ENCODE measurements at places on chromosomes 4 and X.
A peak's percentile ranks its signal among the peaks of the same experiment; 100 is the strongest.

DNA sequence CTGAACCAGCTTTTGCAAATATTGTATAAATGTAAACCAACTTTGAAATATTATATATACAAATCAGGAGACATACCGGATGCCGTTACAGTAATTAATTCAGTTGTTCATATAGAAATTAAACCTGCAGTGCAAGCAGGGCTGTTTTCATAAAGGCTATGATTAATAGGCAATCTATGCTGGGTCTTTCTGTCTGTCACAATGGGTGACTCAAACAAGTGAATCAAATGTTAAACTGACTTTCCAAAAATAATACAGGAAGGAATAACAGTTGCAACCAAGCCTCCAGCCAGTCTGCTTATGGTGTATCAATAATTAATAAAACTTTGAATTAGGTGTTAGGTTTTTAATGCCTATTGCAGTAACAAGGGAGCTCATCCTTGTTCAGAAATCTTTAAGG is 43.9 kb downstream of the GABRB1 start:
- DNase-seq, result no peak

DNA sequence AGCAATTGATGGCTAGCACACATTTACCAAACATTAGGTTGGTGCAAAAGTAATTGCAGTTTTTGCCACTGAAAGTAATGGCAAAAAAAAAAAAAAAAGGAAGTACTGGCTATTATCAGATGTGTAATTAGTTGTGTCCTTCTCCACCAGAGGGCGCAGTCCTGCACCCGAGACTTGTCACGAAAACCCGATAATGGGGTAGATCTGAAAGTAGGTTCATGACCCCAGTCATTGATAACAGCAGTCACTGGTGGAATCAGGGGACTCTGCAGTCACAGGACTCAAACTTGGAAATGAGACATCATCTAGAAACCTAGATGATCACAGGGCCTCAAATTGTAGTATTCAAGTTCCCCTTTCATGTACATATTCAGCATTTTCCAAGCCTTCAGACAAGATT is 13.1 kb upstream of the ACOT9 start:
- no peak for DNase-seq

GRCh38 chr4:38673130-38673978 is 9.4 kb downstream of the KLF3 start:
- no peak for DNase-seq

GRCh38 chr4:68152411-68152810 is 22.7 kb upstream of the TMPRSS11F start:
- no peak for DNase-seq

DNA sequence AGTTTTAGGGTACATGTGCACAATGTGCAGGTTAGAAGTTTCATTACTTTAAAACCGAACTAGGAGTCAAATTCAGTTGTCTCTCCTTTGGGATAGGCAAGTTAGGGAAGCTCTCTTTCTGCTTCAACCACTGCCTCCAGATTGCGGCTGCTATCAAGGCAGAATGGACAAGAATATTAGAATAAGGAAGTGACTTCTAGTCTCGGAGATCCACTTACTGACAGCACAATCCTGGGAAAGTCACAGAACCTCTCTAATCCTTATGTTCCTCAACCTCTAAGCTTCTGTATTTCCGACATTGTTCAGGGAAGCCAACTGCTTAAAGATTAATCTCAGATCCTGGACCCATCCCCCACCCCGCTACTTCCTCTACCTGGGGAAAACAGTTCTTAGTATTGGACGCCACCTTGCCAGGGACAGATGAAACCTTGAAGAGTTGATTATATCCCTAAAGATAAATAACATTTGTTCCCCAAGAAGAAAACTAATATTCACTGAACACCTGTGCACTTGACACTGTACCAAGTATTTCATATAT is 2.1 kb downstream of the NUP62CL start:
- DNase-seq, result no peak

DNA sequence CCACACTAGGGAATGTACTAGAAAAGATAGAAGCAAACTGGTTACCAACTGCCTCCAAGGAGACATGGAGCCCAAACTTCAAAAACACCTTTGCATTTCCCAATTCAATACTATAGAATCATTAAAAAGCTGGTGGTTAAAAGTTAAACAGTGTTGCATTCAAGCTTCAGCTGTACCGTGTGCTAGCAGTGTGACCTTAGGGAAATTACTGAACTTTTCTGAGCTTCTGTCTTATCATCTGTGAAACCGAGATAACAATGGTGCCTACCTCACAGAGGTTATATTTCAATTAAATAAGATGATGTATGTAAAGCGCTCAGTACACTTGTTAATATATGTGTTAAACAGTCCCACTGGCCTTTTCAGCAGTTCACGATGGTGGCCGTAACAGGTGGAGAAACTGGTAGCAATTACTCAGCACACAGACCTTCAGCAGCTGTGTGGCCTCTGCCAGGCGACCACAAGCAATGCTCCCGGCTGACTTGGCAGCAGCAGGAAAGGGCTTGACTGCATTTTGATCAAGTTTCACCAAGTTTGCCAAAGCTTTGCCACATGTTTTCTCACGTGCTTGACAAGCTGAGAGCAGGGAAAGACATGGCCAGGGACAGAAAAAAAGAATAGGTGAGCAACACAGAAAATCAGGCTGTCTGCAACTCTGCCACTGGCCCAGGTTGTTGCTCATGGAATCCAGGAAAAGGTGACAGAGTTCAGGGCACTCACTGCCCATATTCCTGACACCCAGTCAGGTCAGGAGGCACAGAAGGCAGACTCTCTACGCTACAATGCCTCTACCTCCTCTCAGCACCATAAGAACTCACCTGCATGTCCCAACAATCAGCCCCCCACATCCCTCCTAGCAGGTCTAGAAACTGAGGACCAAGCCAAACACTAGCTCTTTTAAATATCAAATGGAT is 72.1 kb downstream of the PARM1 start:
- no peak for DNase-seq

- DNase-seq, result no peak
These were observed 20.6 kb upstream of the IRAK1 start for GRCh38 chrX:154040307-154040756.

DNA sequence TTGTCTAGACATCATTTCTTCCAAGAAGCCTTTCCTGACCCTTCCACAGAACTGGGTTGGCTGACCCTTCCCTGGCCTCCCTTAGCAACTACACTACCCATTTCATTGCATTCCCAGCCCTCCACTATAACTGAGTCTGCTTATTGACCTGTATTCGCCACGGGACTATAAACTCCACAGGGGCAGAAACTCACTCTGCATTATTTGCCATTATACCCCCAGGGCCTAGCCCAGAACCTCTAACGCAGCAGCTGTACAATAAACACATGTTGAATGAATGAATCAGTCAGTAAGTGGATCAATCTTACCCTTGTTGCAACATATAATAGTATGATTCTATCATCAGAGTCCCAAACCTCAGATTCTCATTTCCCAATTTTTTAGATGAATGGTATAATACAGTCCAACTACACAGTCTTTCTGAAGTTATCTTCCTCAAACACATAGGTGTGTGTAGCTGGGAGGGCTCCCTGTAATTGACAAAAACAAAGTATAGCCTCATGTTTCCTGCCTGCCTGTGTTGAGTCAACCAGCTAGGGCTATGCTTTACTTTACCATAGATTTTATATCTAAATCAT is 209.3 kb downstream of the CHIC2 start:
- no peak for DNase-seq

- DNase-seq, result no peak
These were observed 631 bp upstream of the BMX start for GRCh38 chrX:15499976-15500375.

GRCh38 chrX:134679644-134680043 is 21.4 kb upstream of the PLAC1 start:
- no peak for DNase-seq

DNA sequence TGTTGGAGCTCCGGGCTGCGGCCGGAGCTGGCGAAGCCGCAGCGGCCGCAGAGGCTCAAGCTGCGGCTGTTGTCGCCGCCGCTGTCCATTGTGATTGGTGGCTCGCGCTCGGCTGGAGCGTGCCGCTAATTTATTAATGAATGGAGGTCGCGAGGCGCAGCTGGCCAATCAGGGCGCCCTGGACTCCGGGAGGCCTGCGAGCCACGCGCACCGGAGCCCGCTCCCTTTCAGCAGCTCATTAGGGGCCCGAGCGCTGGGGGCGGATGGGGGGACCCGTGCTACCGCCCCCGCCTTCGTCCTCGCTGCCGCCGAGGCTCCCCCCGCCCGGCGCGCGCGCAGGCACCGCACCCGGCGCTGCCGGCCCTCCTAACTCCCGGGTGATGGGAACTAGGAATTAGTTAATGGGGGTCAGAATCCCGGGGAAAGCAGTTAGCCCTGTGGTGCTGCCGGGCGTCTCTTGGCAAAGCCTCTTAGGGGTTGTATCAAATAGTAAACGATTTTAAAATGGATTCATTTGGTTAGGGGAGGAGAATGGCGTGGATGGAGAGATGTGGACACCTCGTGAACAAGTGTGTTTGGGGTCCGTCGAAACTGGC is 589 bp upstream of the NEUROG2 start:
- no peak for DNase-seq

DNA sequence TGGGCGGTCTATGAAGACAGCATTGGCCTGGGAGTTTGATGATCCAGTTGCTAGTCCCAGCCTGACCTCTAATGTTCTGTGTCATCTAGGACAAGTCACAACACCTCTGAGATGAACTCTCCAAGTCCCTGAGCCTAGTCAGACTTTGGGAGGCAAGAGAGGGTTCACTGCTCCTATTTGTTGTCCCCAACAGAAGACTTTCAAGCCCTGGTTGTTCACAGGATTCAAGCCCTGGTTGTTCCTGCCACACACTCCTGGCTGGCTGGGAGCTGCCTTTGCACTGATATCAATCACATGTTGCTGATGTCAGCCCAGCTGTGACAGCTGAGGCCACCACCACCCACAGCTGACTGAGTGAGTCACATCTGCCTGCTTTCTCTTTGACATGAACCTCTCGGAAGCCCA is 253.2 kb upstream of the RASGEF1B start:
- DNase-seq, result peak; percentile 45

DNA sequence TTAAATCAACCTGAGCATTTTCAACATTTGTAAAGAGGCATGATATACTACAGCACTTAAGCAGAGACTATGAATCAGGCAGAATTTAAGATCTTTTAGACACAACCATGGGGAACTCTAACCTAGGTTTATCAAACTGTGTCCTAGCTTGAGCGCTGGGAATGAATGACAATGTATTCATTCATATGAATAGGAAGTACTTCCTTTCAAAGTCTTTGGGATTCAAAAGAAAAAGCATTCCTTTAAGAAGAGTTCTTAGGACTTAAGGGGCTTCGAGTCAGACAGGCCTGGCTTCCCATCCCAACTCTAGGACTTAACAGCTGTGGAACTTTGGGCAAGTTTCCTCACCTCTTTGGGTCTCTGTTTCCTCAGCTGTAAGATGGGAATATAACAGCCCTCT is 104.6 kb downstream of the ANAPC4 start:
- no peak for DNase-seq

- no peak for DNase-seq
These were observed 133.8 kb upstream of the ANKRD50 start for GRCh38 chr4:124846306-124846705.

- DNase-seq, result no peak
These were observed 432.5 kb upstream of the FAM47C start for GRCh38 chrX:36575670-36576069.

DNA sequence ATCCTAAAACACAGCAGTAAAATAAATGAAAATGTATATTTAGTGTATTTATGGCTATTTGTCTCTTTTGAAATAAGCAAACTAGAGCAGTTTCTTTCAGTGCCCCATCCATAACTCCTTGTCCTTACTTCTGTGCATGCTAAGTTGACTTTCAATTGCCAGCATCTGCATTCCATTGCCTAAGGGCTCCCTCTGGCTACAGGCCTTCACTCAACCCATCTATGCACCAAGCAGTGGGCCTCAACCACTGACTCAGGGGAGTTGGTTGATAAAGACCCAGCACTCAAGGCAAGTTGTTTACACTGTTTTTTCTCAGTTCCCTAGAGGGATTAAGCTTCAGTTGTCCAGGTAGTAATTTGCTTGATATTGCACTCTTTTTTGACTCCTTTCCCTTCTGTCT is 265.7 kb downstream of the IQCM start:
- DNase-seq, result no peak

DNA sequence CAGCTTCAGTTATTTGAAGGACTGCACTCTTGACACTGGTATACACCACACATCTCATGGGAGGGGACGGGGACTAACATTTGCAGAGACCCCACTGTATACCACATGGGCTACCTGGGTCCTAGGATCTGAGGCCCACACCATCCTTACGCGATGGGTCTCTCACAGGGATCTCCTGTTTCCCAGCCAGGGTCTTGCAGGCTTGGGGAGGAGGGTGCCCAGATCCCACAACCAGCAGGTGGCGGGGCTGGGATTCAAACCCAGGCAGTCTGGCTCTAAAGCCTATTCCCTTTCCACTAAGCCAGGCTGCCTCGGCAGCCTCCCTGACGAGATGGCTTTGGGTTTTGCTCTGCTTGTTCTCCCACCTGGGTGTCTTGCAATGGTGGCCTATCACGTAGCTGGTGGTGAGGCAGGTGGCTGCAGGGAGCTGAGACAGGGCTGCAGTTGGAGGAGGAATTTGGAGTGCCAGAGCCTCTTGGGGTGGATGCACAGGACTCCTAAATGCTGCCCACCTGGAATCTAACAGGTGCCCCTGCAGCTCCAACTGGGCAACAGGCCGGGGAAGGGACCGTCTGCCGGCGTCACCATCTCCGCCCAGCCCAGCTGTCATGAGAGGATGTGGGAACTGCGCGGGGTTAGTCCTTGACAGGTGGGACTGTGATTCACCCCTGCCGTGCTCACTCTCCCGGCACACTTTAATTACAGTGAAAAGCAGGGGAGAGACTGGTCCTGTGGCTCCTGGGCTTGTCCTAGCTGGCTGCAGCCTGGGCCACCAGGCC is 110.7 kb downstream of the PSAPL1 start:
- no peak for DNase-seq

- no peak for DNase-seq
These were observed 10.2 kb upstream of the INTU start for GRCh38 chr4:127622621-127622920.

GRCh38 chr4:155974996-155975395 is 21.3 kb upstream of the CTSO start:
- no peak for DNase-seq

- DNase-seq, result no peak
These were observed 2.9 kb downstream of the CFI start for GRCh38 chr4:109798866-109799265.

- no peak for DNase-seq
These were observed 365.1 kb downstream of the AFF2 start for GRCh38 chrX:148865277-148866210.

GRCh38 chrX:66233209-66233608 is 69.2 kb downstream of the HEPH start:
- DNase-seq, result no peak

GRCh38 chr4:141630854-141631253 is 5.5 kb upstream of the IL15 start:
- DNase-seq, result no peak

DNA sequence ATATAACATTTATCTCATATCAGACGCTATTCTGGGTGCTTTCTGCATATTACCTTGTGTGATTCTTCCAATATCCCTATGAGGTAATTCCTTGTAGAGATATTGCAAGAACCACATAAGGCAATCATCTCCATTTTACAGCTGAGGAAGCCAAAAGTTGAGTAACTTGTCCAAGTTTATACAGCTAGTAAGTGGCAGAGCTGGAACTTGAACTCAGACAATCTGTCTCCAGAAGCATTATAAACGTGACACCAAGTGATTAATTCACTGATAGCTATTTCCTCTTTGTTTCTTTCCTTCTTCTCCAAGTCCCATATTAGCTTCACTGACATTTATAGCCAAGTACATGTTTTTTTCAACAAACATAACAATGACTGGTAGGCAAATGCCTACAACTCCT is 7.3 kb downstream of the EMCN start:
- no peak for DNase-seq
